Activated naive CD8-positive, alpha-beta T cell treated with anti-CD3 and anti-CD28 coated beads, Interleukin-2, amount 50 U/mL, for 16 hours (primary cell): ENCODE measurements at places on chromosomes 4 and X.

GRCh38 chrX:38699696-38700095 lies 101.6 kb upstream of the MID1IP1 start:
- DNase-seq = no peak

GRCh38 chr4:95193391-95194224 lies 355.2 kb downstream of the UNC5C start:
- no peak for DNase-seq

DNA sequence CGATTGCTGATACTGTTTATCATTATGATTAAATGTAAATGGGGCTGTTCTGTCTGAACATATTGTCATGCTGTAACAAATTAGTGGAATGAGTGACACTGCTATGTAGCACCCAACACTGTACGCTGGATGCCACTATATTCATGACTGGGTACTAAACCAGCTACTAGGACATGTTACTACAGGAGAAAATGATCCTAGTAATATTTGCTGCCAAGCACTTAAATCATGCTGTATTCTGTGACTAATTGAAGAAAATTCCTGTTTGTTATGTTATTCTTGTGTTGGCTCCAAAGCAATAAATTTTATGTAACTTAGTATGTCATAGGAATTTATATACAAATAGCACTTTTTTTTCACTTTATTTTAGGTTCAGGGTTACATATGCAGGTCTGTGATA lies 804.2 kb downstream of the CENPC start:
- no peak for DNase-seq

- no peak for DNase-seq
Measured at GRCh38 chr4:150212485-150212884, 134.2 kb downstream of the DCLK2 start.

- DNase-seq = no peak
Measured at GRCh38 chr4:174538876-174539250, 16.6 kb upstream of the HPGD start.

DNA sequence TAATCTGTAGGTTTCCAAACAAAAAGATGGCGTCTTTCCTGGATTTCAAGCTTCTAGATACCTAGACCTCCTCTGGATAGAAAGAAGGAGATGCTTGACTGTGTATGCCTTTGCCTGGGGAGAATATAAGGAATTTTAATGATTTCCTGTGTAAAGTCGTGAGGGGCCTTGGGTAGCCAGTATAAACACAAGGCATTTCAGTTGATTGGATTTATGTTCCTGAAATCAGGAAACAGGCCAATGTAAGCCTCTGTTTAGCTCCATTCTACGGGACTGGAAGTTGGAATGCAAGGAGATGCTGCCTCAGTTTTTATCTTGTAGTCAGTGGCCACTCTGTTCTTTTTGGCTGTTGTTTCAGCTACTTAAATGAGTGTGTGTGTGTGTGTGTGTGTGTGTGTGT lies 137.2 kb downstream of the GUCY2F start:
- no peak for DNase-seq

- DNase-seq = no peak
Measured at GRCh38 chr4:76585272-76585671, 150.2 kb downstream of the SHROOM3 start.

DNA sequence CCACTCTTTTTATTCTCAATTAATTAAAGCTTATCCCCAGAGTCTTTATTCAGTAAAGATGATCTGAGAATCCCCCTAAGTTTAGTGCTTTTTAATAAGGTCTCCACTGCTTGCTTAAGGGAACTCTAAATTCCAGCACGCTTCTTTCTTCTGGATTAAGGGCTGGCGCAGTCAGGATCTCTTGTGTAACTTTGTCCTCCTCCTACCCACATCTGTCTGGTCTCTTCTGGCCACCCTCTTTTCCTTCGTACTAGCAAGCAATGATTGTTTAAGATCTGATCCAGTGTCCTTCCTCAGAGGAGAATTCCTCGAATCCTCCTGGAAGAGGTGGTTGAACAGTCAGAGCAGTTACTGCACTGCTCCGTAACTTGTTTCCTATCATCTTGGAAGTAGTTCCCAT lies 14.0 kb upstream of the PAQR3 start:
- no peak for DNase-seq

GRCh38 chrX:40007131-40007755 lies 90.5 kb downstream of the BCOR start:
- DNase-seq = no peak

DNA sequence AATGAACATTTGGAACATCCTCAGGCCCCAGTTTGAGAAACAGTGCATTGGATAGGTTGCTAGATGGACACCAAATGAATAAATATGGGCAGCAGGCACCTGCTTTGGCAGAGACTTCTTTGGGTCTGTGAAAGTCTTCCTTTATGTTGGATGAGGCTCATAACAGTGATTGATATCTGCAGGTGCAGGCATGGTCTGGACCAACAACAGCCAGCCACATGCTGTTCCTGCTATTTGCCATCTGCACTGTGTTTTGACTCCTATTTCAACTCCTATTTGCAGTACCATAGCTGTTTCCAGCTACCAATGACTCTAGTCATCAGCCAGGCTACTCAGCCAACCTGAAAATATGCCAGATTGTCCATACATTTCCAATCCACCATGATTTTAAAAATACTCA lies 60.9 kb downstream of the ANAPC4 start:
- no peak for DNase-seq

DNA sequence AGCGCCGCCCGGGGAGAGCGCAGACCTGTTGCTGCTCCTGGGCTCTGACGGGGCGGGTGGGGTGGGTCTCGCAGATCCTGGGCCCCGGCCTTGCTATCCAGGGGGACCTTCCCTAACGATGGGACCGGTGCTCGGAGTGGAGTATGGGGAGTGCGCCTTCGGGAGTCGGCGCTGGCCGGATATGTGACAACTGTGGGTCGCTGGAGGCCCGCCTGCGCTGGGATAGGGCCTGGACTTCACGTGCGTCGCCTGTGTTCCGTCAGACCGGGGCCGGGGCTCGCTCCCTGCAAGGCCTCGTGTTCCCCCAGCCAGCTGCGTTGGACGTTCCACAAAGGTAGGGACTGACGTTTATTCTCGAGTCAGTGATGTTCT lies 1.3 kb downstream of the TBL1X start:
- no peak for DNase-seq

GRCh38 chrX:103362474-103362873 lies 6.2 kb downstream of the TCEAL9 start:
- no peak for DNase-seq
